Activated T-helper 1 cell treated with anti-CD3 and anti-CD28 coated beads, Interleukin-12 subunit alpha, Interleukin-12 subunit beta, Interleukin-2, Interleukin-4 antibody, amounts not matched to agents 30 ng/mL and 10 ng/mL and 1 ng/mL, durations not matched to agents 14 hours and 24 hours and 36 hours (primary cell): ENCODE measurements at places on chromosomes 12 and 14.

DNA sequence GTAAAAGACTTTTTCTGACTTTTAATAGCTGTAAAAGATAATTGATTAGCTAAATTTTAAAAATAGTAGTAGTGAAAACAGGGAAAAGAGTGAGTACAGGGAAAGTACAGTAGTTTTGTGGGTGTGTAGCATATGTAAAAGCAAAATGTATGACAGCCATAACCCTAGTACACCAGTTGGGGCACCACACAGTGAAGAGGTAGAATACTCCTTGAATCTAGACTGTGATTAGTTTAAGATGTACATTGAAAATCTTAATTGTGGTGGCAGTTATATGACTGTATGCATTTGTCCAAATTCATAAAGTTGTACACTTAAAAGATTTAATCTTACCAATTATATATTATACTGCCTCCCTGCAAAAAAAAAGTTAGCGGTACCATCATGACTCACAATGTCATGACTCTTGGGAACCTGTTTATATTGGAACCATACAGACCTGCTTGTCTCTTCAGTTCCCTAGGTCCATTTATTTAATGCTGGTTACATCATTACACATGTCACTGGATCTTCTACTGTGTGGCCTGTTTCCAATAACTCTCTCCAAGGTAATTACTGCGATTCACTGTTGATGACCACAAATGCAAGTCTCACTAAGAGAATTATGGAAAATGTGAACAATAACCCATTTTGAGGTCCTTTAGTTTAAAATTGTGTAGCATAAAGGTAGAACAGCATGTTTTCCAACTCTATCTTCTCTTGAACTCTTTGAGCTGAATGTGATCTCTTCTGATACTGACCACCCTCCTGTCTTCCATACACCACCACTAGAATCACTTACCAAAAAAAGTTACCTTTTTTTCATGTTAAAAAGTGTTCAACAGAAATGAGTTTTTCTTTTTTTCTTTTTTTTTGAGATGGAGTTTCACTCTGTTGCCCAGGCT, 264.2 kb upstream of the AMIGO2 start:
- DNase-seq = no peak

DNA sequence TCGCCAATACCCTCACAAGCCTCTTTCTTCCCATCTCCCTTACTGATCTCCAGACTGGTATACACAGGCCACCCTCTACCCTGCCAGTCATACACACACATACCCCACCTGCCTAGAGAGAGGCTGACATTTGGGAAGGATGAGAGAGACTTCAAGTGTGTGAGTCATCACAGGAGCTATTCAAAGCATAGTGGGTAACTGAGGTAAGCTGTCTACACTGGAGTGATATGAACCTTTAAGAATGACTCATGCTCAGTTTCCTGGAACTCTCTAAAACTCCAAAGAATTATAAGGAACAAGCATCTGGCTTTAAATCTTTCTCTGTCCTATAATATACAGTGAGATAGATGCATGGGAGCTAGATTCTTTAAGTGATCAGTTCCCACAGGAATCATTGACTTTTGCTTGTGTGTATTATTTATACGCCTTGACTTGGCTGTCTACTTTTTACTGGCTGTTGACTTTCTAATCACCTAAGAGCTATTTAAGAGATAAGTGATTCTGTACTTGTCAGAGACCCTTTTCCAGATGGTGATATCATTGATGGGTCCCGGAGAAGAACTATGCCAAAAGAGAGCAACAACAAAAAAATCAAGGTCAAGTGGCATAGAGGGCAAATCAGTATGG, 5.8 kb downstream of the IGF1 start:
- DNase-seq = no peak

DNA sequence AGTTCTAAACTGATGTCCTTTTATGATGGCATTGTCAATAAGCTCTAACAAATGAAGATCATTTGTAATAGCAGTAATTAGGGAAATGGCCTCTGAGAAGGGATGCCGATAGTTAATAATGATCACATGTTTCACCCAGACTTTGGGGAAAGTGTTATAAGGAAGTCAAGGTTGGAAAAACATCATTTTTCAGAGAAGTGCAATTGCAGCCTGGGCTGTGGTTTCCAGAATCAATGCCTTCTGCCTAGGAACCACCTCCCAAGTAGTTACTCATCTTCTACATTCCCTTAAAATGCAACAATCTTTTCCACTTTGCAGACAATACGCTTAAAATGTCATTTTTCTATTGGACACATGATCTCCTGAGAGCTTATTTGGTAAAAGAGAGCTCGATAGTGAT, 879 bp downstream of the EDDM3A start:
- no peak for DNase-seq

GRCh38 chr12:7190268-7191055, 976 bp downstream of the PEX5 start:
- no peak for DNase-seq

- no peak for DNase-seq
Observed at GRCh38 chr12:124232654-124232987, 62.3 kb upstream of the RFLNA start.

GRCh38 chr12:96397756-96398423, 2.3 kb downstream of the CDK17 start:
- no peak for DNase-seq

DNA sequence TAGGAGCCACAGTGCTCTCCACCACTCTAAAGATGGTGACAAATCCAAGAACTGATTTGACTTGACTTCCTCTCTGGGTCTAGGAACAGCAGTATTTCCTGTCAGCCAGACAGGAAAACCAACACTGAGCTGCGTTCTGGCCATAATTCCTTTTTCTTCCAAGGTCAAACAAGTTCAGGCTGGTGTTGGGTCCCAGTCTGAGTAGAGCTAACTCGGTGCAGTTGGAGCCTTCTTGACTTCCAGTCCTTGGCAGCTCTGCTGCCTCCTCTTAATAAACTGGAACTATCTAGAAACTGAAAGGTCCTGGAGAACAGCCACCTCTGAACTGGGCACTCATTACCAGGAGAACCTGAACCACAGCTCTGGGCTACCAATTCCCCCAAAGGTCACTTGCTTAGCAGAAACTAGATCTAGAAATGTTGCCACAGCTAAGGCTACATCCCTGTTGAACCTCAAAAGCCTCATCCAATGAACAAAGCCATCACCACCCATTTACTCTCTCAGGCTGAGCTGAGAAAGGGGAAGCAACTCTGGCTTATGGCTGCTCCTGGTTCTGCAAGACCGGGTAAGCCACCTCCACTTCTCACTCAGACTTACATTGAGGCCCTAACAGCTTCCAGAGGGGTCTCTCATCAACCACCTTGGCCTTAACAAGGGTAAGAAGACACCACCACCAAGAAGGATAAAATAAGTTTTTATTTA, 27.7 kb downstream of the MAX start:
- no peak for DNase-seq

GRCh38 chr12:30025317-30025716, 241.6 kb upstream of the TMTC1 start:
- DNase-seq = no peak

- DNase-seq = no peak
Observed at GRCh38 chr14:79242666-79243065, 968.6 kb downstream of the DIO2 start.

DNA sequence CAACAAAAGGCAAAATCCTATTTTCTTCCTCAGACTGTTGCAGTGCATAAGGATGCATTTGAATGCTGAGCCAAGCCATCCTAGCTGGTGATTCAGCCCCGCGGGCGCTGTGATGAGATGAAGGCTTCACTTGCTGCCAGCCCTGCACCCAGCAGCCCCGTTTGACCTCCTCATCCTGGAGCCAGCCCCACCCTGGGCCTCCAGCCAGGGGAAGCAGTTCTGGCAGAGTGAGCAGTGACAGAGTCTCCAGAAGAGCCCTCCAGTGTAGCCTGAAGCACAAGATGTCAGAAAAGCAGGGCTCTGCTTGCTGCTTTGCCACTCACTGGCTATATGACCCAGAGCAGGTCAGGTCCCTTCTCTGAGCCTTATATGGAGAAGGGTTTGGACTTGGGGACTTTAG, 96.2 kb upstream of the HSPB8 start:
- DNase-seq = no peak

DNA sequence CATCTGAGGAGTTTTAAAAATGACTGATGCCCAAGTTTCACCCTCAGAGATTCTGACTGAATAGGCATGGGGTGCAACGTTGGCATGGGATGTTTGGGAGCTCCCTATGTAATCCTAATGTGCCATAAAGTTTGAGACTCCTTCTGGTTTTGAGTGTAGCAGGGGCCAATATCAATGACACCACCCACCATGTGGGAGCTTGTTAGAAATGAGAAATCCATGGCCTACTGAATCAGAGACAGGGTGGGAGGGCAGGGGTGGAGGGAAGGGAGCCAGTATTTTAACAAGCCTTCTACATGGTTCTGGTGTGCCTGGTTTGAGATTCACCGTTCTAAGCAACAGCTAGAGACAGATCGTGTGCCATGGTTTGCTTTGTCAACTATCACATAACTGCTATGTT, 46.1 kb downstream of the VCPKMT start:
- DNase-seq = no peak

DNA sequence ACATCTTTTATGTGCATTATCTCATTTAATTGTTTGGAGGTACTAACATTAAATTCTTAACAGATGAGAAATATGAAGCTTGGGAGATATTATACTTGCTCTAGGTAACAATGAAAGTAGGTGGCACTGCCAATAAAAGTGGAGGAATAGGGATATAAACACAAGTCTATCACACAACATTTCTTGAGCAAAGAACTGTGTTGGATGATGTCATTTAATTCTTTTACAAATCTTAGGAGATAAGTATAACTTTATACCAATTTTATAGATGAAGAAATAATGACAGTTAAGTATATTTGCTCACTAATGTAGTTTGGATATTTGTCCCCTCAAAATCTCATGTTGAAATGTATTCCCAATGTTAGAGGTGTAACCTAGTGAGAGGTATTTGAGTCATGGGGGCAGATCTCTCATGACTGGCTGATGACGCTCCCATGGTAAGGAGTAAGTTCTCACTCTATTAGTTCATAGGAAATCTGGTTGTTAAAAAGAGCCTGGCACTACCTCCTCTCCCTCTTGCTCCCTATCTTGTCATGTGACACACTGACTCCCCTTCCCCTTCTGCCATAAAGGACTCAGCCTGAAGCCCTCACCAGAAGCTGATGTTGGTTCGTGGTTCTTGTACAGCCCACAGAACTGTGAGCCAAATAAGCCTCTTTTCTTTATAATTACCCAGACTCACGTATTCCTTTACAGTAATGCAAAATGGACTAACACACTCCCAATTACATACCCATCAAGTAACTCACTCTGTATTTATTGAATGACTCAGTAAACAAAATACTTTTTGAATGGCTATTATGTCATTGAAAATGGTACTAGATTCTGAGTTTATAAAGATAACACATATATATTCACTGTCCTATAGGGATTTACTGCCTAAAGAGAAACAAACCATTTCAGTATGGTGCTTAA, 146.8 kb upstream of the KITLG start:
- DNase-seq = no peak

- no peak for DNase-seq
Observed at GRCh38 chr12:57377103-57377840, 53.6 kb downstream of the R3HDM2 start.

GRCh38 chr14:49879646-49880204, 13.2 kb upstream of the ARF6 start:
- peak; percentile 45 for DNase-seq

GRCh38 chr12:106302401-106303201, at the start of gene TCP11L2:
Gene TCP11L2 (plus strand): TSS chr12:106302733. CDS start chr12:106311076, 8,343 bp downstream.
- peak; percentile 83 for DNase-seq

GRCh38 chr12:48336564-48336963, 14.2 kb downstream of the ZNF641 start:
- DNase-seq = no peak

DNA sequence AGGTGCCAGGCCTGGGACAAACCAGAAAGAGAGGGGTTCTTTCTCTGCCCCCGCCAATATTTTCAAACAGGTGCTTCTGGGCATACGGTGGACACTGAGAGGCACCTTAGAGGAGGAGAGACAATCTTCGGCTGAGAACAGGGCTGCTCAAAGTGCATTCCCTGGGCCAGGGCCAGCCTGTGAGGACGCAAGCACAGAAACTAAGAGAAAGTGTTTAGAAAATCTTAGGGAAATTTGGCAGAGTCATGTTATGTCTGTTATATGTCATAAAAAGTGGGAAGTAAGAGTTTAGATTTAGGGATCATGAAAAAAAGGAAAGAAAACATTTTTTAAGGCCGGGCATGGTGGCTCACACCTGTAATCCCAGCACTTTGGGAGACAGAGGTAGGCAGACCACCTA, 83.7 kb downstream of the VWF start:
- DNase-seq = no peak

GRCh38 chr14:76245097-76245496, 93.4 kb downstream of the GPATCH2L start:
- no peak for DNase-seq

DNA sequence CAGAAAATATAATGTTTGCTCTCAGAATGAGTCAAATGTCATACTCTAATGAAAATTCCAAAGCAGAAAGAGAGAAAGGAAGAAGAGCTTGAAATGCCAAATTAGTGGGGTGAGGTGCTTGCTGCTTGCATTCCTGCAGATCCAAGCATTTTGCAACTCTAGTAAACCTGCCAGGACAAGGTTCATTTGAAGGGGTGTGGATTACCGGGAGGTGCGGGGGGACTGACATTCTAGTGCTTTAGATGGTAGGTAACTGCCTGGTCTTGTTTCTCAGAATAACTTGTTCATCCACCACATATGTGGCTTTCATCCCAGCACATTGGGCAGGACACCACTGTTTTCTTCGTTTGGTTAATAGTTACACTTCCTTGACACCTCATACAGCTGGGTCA, 144.4 kb downstream of the AKAP6 start:
- DNase-seq = no peak

- DNase-seq = no peak
Observed at GRCh38 chr12:32450768-32451167, 51.4 kb downstream of the FGD4 start.

DNA sequence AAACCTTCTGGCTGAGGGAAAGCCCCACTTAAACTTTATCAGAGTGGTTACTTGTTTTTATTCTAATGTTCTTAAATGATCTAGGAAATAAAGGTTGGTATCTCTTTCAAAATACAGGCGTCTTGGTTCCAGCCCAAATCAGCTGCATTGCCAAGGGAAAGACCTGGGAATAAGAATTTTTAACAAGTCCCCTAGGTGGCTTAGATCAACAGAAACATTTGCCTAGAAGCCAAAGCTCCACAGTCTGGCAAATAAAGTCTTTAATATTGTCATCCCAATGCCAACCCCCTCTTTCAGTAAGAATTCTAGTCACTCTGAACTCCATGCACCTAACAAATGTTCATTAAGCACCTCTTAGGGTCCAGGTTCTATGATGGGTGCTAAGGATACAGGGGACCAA, 66.8 kb downstream of the ARL6IP4 start:
- no peak for DNase-seq

GRCh38 chr14:56137453-56137807, 19.2 kb downstream of the PELI2 start:
- DNase-seq = no peak

- DNase-seq = no peak
Observed at GRCh38 chr14:88322504-88323085, 474 bp downstream of the KCNK10 start.

DNA sequence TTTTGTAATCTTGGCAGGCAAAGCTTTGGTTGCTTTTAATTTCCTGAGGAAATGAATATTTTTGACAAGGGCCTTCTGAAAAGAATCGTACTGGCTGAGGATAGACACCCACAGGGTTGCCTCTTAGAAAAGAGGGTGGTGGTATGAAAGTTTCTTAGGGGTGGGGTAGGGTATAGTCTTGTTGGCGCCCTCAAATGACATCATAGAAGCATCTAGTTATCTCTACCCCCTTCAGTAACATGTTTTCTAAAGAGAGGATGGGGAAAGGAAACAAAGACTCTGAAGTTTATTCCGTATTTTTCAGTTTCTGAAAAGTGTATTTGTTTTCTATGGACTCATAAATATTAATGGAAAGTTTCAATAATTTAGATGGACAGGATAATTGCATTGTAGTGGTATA, 13.7 kb downstream of the PRKCH start:
- DNase-seq = no peak
